Amniotic stem cell (primary cell): ENCODE measurements at places on chromosomes 3 and 15.

DNA sequence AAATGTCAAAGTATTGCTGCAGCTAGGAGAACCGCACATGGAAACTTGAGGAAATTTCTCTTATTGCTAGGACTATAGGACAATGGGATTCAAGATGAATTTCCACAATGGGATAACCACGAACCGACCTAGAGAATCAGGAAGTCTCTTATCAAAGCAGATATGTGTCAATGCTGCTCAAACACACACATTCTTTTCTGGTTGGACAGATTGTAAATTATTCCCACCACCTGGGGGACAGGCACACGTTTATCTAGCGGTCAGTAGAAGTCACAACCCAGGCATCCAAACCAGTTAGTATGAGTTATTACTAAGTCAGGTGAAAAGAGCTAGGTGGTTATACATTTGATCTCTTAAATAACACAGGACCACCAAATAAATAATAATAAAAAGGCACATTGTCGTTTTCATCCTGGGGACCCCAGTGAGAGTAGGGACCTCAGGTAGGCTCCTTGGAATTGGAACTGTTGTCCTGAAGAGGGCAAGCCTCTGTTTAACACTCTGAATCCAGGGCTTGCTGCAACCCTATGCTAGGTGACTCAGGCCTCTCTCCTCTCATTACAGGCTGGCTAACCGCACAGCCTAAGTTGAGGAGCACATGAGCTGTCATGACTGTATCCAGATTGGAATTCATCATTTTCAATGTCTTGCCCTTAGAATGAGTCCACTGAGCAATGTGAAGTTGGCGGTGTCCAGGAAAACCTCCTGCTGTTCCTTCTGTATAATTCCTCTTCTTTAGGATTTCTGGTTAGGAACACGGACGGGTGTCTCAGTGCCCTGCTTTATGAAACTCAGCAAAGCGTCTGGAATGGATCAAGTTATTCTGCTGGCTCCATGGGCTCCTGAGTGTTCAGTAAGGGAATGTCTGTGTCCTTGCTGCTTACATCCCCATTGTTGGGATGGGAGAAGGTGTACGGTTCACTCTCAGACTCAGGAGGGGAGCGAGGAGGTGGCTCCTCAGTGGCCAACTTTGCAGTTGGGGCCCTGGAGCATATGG lies 59.0 kb downstream of the CLEC3B start:
- peak; percentile 75 for DNase-seq

DNA sequence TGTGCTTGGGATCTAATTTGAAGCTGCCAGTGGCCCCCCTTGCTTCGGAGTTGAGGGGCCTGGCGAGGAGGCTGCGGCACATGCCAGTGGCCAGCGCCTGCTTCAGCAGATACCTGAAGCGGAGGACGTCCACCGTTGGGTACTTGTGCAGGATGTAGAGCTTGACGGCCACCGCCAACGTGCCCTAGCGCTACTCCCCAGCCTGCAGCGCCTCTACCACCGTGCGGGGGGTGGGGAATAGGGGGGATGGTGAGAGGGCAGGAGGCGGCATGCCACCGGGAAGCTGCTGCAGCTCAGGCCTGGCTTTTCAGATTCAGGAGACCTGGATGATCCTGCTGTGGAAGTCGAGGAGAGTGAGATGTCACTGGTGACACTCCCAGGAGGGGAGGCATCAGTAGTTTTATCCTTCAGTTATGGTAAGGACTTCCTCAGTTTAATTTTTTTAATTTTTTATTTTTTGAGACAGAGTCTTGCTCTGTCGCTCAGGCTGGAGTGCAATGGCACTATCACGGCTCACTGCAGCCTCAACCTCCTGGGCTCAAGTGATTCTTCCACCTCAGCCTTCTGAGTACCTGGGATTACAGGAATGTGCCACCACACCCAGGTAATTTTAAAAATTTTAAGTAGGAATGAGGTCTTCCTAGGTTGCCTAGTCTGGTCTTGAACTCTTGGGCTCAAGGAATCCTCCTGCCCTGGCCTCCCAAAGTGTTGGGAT lies 150.6 kb upstream of the FRMD4B start:
- no peak for DNase-seq

DNA sequence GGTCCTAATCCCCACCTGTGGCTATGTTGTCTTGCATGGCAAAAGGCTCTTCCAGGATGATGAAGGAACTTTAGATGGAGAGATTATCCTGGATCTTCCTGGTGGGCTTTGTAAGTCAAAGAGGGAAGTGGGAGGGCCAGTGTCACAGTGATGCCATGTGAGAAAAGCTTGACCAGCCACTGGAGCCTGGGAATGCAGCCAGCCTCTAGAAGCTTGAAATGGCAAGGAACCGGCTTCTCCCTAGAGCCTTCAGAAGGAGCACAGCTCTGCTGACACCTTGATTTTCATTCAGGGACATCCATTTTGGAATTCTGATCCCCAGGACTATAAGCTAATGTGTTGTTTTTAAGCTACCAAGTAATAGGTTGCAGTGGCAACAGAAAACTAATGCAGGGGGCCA lies 58.3 kb downstream of the CLEC3B start:
- DNase-seq, result no peak

- DNase-seq, result no peak
Observed at GRCh38 chr3:69197455-69197854, 75.1 kb upstream of the LMOD3 start.

- DNase-seq, result no peak
Observed at GRCh38 chr3:175716446-175716845, 857.3 kb downstream of the NAALADL2 start.

DNA sequence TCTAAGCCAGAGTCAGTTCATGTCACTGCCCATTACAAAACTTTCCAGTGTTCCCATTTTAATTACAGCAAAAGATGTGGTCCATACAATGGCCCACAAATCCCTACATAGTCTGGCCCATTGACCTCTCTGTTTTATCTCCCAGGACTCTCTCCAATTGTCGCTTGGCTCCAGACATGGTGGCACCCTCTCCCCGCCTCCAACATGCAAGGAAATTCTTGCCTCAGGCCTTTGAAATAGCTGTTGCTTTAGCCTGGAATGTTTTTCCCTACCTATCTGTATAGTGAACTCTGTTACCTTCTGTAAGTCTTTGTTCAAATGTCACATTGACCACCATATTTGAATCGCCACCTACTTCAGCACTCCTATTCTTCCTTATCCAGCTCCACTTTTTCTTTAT lies 377.3 kb upstream of the MCTP2 start:
- no peak for DNase-seq

- DNase-seq, result no peak
Observed at GRCh38 chr3:51967384-51968169, at the start of gene PCBP4. Gene PCBP4 (minus strand): TSS chr3:51967454. CDS start chr3:51961240, 6,214 bp downstream.

- no peak for DNase-seq
Observed at GRCh38 chr15:98387866-98388265, 260.5 kb upstream of the IGF1R start.

- no peak for DNase-seq
Observed at GRCh38 chr3:80263260-80263659, 495.5 kb upstream of the ROBO1 start.

GRCh38 chr15:74682954-74683353 lies 12.9 kb downstream of the EDC3 start:
- no peak for DNase-seq
